Neuronal stem cell (in vitro differentiated cells): ENCODE measurements at places on chromosomes 4 and X.

GRCh38 chr4:78242071-78242470, 184.9 kb downstream of the FRAS1 start:
- DNase-seq = no peak

DNA sequence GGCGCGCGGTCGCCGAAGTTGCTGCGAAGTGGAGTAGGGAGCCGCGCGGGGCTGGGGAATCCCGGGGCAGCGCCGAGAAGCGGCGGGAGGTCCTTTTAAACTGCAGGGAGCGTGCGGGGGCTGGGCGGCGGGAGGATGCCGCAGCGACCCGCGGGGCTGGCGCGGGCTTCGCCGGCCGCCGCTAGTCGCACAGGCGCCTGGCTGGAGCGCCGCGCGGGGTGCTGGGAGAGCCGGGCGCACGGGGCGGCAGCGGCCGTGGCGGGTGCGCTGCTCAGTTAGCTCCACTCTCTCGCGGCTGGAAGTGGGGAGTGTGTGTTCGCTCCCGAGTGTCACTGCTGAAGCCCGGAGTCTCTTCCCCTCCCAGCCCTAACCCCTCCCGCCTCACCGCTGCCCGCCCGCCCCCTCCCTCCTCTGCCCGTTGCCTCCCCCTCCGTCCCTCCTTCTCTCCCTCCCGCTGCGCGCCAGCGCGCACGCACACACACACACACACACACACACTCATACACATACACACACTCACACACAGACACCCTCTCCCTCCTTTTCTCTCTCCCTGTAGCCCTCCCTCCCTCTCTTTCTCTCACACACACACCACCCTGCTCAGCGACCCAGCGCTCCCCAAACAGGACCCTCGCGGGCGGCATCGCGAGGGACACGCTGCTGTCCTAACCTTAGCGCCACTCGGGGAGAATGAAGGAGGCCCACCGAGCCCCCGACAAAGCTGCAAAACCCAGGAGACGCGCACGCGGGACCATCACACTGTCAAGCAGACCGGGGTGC, at the start of gene NDNF:
TSS of gene NDNF (minus strand) at position 312 of the 780 bp plus-strand sequence. CDS start 26,698 bp downstream, outside the sequence.
- DNase-seq = no peak

DNA sequence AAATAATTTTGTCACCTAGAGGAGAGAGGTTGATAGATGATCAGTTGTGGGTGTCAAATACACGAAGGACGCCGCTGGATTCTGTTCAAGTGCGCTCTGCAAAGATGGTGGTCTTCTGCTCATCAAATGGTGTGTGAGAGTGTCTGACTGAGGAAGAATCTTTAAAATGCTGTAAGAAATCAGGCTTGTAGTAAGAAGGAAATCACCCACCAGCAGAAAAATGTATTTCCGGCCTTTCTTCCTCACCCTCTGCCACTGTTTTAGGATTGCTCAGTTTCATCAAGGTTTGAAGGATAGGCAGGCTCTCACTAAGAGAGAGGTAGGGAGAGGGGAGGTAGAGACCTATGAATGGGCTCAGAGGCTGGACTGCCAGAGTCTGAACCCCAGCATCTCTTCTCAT, 28.7 kb downstream of the RHOH start:
- no peak for DNase-seq

- DNase-seq = no peak
Observed at GRCh38 chr4:179625406-179625805, 2183.2 kb upstream of the AGA start.

GRCh38 chrX:46447384-46447783, 97.8 kb downstream of the ZNF674 start:
- DNase-seq = no peak

- DNase-seq = no peak
Observed at GRCh38 chrX:46693149-46693548, 65.8 kb downstream of the SLC9A7 start.

DNA sequence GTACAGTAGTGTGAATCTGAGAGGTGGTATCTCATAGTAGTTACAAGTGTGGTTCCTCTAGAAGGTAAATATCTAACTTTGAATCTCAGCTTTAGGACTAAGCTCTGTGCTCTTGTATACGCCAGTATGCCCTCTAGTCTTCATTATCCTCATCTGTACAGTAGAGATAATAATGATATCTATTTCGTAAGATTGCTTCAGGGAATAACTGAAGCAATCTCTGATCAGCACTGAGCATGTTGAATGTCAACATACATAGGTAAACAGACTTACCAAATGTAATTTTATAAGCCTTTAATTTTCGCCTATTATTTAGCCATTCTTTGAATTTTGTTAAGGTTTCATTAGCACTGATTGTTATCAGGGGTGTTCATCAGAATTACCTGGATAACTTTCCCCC, 175.2 kb upstream of the ANKRD50 start:
- no peak for DNase-seq
